ENCODE measurements at places on chromosomes 5 and 9. TPM values are rescaled to one million over a fixed set of nuclear protein-coding genes. Genes with fewer than 3 reads are reported as not detected.

Gene SEMA4D
- total RNA-seq, result 35.8 TPM

Gene SPATA31A3
- total RNA-seq, result not detected

Gene DNAJB5
- total RNA-seq, result 72.4 TPM

Gene PFN3
- not detected for total RNA-seq

Gene AK8
- 0.31 TPM for total RNA-seq

Gene GCNT4
- 0.82 TPM for total RNA-seq

Gene RALGDS
- 56.0 TPM for total RNA-seq

Gene PLAC8L1
- total RNA-seq, result not detected

Gene APBB3
- total RNA-seq, result 32.6 TPM

Gene PDE8B
- 8.9 TPM for total RNA-seq

Gene PTPRD
- total RNA-seq, result 105 TPM

Gene OSMR
- total RNA-seq, result 14.7 TPM

Gene NCS1
- total RNA-seq, result 20.2 TPM

Gene ORM2
- not detected for total RNA-seq

Gene S100Z
- 2.1 TPM for total RNA-seq

Gene ZNF658
- 11.3 TPM for total RNA-seq

Gene PRKAA1
- total RNA-seq, result 60.3 TPM

Gene CAVIN4
- total RNA-seq, result 392 TPM

Gene ENHO
- 4.4 TPM for total RNA-seq

Gene STKLD1
- 0.41 TPM for total RNA-seq

Gene C5orf15
- total RNA-seq, result 80.0 TPM

Gene TRIM7
- 21.7 TPM for total RNA-seq

Gene BASP1
- total RNA-seq, result 36.0 TPM

Measured in tongue (tissue), 3 donors.